ENCODE measurements at places on chromosomes 7 and 10.

GRCh38 chr10:15751046-15751445, 31.3 kb upstream of the ITGA8 start:
- DNase-seq = no peak

DNA sequence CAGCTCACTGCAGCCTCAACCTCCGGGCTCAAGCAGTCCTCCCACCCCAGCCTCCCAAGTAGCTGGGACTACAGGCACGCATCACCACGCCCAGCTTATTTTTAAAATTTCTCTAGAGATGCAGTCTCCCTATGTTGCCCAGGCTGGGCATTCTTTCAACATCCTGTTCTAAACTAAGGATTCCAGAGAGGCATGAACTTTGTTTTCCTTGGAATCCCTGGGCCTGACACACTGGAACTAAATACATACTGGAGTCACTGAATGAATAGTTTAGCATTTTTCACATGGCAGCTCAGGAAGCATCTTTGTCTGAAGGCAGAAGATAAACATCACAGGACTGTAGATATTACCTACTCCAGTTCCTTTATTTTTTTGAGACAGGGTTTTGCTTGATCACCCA, 108.7 kb downstream of the ITIH5 start:
- no peak for DNase-seq

DNA sequence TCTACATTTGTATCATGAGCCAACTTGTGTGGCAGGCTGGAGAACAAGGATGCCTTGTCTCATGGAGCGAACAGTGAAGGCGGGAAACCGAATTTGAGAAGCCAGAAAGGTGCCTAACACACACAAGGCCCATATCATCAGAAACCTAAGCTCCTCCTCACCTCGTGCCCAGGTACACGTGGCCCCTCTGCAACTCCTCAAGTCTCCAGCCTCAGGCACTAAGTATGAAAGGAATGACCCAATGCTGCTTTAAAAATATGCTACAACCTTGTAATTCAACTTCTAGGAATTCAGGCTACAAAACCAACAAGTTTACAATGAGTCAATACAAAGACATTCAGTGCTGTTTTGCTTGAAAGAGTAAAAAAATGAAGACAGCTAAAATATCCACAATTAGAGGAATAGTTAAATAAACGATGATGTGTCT, 95.7 kb downstream of the CDK6 start:
- DNase-seq = peak; percentile 74

GRCh38 chr10:79406683-79407422, 38.6 kb downstream of the ZCCHC24 start:
- no peak for DNase-seq

DNA sequence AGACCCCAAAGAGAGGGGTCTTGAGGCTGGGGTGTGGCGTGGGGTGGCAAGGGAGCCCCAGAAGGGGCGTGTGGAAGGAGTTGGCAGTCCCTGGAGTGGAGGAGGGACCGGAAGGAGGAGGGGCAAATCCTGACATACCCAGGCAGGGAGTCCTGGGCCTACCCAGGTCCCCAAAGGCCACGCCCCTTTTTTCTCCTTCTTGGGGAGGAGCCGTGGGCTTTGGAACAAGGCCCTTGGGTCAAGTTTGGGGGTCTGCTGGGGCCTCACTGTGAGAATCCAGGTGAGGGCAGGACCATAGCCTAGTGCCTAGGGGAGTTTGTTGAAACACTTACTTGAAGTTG, 1.2 kb upstream of the SMARCD3 start:
- peak; percentile 60 for DNase-seq

DNA sequence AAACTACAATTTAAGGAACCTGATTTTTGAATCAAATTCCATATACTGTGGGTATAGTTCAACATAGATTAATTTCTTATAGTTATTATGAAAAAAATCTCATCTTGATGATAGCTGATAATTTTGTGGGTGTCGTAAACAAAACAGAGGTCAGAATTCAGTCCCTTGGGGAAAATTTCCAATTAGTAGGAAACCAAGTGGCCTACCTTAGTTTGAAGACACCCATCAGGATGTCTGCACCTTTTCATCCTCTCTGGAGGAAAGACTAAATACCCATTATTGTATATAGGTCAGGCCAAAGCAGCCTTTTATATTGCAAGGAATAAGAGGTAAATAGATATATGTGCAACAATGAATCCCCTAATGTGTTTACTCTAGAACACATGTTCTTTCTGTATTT, 6.4 kb downstream of the IKZF1 start:
- DNase-seq = no peak

GRCh38 chr7:133910761-133911160, 216.4 kb upstream of the LRGUK start:
- no peak for DNase-seq

DNA sequence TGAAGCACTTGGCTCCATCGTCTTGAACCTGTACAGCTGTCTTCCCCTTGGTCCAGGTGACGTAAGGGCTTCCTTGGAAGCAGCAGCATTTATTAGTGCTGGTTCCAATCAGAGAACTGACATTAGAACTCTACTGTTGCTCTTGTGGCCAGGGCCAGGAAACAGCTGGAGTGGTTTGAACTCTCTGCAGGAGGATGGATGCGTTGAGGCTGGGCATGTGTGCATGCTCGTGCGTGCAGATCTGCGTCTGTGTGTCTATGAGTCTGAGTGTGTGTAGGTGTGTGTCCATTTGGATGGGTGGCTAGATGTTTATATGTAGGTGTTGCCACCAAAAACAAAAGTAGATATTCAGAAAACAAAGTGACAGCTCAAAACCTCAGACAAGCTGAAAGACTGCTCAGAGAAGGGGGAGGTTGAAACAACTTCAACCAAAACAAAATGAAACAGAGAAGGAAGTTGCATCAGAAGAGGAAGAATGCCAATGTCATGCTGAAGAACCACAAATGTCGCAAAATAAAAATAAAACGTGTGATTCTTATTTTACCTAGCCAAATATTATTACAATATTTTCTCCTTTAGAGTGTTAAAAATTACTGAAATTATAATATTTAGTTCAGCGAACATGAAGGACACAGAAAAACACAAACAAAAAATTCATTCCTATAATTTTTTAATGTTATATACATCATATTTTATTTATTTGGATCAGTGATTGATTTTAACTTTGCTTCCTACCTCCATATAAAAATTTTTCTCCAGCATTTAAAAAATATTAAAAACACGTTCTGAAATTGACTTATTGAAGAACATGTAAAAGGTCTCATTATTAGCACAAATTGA, 96.1 kb upstream of the MKLN1 start:
- DNase-seq = no peak

GRCh38 chr7:98130959-98131358, 24.3 kb downstream of the LMTK2 start:
- DNase-seq = no peak

GRCh38 chr7:125316466-125316865, 386.8 kb upstream of the POT1 start:
- peak; percentile 15 for DNase-seq

DNA sequence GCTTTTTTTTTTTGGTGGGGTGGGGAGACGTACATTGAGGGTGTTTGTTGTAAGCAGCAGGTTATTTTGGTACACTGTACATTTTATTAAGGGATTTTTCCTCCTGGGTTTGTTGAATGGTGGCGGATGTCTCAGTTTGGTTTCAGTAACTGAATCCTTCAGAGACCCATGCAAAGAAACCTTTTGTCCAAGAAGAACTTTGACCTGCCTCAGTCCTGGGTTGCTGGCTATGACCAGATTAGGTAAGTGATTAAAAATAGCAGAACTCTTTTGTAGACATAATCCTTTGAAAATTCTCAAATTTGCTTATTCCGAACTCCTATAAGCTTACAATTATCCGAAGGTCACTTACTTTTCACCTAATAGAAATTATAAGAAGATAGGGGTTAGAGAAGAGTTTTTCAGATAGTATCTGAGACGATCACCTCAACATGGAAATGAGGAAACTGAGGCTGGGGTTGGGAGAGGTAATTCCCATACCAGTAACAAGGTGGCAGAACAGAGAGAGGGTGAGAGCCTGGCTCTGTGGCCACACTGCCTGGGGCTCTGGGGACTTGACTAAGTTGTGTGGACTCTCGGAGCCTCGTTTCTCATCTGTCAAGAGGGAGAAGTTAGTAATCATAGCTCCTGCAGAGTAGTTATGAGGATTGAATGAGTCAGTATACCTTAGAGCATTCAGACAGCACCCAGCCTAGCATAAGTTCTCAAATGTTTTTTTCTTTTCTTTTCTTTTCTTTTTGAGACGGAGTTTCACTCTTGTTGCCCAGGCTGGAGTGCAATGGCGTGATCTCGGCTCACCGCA, 87.4 kb downstream of the CCNY start:
- no peak for DNase-seq

DNA sequence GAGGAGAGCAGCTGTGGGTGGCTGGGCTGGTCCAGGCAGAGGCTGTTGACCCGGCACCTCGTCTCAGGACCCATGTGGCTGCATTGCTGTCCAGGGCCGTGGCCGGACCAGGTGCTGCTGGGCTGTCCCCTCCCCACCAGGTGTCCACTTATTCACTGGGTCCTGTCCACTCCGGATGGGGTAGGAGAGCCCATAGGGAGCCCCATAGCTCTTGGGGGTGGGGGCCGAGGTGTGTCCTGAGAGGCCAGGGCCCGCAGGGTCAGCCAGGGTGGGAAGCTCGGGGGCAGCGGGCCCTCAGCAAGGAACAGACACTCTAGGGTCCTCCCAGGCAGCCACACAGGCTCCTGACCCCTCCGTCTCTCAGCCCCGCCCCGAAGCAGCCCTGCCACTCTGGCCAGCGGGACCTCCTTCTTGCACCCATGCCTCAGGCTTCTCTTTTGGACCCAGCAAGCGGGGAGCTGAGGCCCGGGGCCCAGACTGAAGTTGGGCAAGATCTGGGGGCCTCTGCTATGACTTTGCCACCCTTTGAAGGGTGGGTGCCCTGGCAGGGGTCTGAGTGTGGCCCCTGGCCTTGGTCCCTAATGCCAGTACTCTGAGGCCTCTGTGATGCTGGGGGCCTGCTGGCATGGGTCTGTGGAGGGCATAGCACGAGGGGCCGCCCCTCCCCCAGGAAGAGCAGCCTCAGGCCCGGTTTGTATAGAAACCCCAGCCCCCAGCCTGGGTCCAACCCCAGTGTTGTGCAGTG, 86.4 kb downstream of the NKX6-2 start:
- no peak for DNase-seq

GRCh38 chr10:116888380-116889055, 39.2 kb downstream of the ENO4 start:
- DNase-seq = peak; percentile 61

- DNase-seq = no peak
Observed at GRCh38 chr10:21071001-21071673, 174.0 kb upstream of the NEBL start.

DNA sequence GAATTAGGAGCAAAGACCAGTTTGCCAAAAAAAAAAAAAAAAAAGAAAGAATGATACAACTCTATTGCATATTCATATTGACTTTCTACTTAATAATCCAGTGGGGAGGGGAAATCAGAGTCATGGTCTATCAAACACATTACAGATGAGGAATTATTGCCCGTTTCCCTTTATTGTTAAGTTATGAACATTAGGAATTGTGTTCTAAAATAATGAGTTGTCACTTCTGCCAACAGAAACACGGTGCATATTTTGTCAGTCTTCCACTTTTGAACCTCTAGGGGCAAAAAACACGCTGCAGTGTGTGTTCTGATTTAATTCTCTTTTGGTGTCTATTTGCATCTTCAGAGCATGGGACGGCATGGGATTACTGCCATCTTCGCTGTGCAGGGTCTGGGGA, 115.7 kb upstream of the RHOBTB1 start:
- no peak for DNase-seq

DNA sequence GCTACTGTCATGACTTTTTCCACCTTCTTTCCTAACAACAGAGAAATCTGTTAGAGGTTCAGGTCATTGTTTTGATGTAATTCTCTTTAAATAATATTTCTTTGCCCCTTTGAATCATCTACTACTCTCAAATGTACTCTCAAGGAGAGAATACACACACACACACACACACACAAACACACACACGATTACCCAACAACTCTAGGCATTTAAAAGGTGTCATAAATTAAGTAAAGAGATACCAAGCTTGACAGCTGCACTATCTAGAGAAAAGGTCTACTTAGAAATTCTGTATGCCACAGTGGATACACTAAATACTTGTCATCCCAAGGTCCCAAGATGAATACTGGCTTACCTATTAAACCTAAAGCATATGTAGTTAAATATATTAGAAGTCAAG, 4.8 kb downstream of the PANK1 start:
- no peak for DNase-seq

All from A549 (cell line).